ENCODE measurements at places on chromosomes 13 and 19.

GRCh38 chr13:66106246-66106645 is 1123.9 kb downstream of the PCDH9 start:
- no peak for DNase-seq

GRCh38 chr19:16637535-16637934 is 9.5 kb upstream of the MED26 start:
- DNase-seq = no peak

DNA sequence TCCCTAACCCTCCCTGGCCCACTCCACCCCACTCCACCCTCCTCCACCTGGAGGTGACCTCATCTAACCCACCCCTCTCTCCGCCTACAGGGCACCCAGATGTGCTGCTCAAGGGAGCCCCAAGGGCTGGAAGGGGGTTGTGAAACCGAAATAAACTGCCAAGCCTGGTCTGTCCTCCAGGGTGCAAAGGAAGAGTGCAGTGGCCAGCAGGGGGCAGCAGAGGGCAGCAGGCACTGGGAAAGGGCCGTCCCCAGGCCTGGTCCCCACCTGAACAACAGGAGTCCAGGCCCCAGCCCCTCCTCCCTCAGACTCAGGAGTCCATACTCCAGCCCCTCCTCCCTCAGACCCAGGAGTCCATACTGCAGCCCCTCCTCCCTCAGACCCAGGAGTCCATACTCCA is 8.4 kb upstream of the BCAM start:
- DNase-seq = peak; percentile 33

GRCh38 chr19:30068528-30069395 is 126.7 kb downstream of the URI1 start:
- no peak for DNase-seq

DNA sequence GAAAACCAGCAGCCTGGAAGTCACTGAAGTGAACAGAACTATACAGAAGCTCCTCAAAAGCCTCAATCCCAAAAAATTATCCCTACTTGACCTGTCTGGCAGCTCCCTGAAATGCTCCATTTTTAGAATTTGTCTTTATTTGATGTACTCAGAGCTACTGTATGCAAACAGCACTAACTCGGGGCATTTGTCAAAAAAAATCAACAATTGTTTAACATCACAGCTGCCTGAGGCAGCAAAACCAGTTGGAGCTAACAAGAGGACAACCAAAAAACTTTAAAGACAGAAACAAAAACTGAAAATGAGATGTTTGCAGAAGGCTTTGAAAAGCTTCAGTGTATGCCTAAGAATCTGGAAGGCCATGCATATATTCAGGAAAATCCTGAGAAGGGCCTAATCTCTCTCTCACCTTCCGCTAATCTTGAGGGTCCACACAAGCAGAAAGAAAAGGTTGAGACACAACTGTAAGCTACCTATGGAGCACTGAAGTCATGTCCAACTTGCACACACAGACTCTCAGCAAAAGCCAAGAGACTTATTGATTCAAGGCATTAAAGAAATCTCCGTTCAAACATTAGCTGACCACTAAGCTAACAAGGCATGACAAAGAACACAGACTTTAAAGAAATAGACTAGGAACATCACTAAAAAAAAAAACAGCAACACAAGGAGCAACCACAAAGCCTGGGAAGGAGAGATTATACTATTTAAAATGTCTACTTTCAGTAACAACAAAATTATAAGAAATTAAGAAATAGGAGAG is 16.1 kb downstream of the VWA8 start:
- DNase-seq = no peak

DNA sequence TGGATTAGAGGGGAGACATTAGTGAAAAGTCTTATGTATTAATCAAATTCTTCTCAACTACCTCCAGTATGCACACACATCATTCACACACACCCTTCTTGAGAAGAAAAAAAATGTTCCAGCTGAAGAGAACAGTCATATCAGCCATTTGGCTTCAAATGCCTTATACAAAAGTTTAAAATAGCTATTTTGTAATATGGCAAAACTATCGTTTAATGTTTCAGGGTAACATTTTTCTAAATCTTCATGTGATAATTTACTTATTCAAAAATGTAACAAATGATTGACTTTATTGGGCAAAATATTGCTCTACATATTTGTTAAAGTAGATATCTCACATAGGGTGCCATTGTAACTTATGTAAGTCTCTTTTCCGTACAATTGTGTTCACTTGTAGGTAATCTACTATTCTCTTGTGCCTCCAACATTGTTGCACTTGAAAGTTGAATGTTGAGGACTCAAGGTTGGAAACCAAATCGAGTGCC is 13.6 kb downstream of the ZIC2 start:
- DNase-seq = no peak

DNA sequence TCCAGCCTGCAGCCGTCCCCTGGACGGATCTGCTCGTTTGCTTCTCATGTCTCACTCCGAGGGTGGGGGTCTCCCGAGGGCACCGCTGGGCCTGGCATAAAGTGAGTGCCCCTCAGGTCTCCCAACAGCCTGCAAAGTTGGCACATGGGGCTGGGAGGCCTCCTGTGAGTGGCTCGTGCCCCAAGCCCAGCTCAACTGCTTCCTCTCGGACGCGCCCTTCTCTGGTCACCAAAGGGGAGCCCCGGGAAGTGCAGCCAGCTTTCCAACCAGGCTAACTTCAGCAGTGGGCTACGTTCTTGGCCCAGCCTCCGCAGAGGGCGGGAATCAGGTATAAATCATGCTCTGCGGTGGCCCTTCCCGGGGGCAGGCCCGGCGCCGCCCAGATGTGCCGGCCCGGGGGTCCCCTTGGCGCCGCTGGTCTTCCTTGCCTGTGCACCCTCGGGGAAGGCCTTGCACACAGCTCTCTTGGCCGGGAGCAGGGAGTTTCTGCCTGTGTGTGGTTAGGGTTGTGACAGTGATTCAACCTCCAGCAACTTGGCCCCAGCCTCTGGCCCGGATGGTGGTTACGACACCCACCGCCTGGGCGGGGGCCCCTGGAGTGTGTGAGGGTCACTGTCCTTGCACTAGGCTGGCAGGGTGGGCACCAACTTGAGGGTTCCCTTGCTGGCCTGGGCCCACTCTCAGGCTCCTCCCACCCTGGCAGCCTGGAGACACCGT is 20.7 kb downstream of the CEBPG start:
- DNase-seq = peak; percentile 84

DNA sequence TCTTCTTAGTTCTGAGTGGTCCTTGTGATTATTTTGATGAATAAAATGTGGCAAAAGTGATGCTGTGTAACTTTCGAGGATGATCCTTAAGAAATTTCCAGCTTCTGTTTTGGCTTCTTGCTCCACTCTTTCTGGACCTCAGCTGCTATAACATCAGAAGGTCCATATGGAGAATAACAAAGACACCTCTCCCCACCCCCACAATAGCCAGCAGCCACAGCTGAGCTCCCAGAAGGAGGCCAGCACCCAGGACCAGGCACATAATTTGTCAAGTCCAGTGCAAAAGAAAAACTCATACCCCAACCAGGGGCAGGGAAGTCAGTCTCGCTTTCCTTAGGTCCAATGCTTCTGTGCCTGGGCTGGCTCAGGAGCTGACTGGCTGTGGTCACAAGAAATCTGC is 357.6 kb downstream of the RFC3 start:
- DNase-seq = no peak

DNA sequence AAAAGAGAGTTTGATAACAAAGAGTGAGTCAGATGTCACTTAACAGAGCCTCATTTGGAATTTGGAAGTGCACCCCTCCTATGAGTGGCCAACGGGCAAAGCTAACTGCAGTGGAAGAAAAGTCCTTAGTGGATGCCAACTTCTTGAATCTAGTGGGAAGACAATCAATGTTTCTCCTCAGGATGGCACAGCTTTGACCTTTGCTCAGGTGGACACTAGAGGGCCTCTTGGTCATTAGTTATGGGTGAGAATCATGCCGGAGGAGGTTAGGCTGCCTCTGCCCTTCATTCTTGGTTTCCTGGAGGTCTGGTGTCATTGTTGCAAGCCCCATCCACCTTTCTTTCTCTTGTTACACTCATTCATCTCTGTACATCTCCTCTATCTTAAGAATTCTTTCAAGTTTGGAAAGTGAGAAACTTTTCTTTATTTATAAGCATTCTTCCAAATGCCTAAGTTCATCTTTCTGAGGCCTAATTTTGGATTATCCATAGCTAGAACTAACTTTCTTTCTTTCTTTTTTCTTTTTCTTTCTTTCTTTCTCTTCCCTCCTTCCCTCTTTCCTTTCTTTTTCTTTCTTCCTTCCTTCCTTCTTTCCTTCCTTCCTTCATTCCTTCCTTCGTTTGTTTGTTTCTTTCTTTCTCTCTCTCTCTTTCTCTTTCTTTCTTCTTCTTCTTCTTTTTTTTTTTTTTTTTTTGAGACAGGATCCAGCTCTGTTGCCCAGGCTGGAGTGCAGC is 327.2 kb upstream of the TSHZ3 start:
- no peak for DNase-seq

DNA sequence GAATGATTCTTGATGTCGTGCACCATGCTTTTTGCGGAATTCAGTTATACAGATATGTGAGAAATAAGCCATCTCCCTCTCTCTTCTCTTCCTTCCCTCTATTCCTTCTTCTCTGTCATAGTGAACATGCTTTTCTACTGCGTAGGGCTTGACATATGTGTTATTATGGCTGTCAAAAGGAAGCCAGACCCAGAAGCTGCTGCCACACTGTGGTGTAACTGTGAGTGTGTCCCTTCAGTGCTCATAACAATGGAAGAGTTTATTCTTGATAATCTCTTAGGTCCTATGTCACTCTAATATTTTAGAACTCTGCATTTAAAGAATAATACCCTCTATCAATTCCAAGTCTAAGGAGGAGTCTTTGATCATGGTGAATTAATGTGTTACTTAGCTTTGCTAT is 208.9 kb upstream of the TMTC4 start:
- no peak for DNase-seq

GRCh38 chr13:48125794-48126228 is 30.9 kb upstream of the MED4 start:
- DNase-seq = no peak

DNA sequence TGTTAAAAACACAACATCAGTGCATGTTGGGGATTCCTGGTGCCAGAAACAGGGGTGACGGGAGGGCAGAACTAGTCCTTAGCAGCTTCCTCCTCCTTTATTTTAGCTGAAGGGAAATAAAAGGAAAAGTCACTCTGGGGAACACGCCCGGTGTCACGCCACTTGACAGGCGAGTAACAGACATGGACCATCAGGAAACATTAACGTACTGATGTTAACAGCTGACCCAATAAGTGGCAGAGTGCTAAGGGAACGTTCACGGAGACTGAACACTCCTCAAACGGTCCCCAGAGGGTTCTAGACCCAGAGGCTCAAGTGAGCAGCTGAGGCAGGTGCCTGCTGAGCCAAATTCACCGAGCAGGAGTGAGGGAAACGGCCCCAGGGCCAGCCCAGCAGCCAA is 13.9 kb upstream of the EIF3G start:
- DNase-seq = no peak

GRCh38 chr13:29654843-29655547 is 59.5 kb upstream of the SLC7A1 start:
- DNase-seq = peak; percentile 83

- DNase-seq = no peak
Measured at GRCh38 chr13:94329277-94329676, 150.2 kb downstream of the DCT start.

GRCh38 chr19:13574933-13575332 is 68.7 kb upstream of the CACNA1A start:
- no peak for DNase-seq

DNA sequence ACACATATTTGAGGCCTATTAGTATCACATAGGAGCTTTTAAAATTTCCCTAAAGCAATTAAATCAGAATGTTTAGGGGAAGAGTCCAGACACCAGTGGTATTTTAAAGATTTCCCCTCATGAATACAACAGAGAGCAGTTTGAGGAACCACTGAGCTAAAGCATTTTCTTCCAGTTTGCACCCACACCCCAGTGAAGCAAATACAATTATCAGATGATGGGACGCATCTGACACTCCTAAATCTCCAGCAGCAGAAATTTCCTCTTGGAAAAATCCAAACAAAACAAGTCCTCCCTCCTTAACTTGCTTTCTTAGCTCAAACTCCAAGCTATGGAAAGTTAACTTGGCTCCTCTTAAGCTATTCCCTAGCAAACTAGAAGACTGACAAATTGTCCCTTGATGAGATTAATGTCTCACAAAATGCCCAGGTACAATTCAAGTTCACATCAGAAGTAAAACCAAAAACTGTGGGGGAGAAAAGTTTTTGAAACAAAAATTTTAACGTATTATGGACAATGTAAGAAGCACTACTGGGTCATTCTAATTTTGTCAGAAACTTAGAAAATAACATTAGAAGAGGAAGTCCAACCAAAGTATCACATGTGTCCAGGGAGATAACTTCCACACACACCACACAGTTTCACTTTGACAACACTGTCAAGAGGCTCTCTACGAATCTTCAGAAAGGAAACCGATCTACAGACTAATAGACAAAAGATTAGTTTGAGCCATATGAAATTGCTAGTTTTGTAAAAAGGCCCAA is 74.1 kb downstream of the ABCC4 start:
- DNase-seq = no peak

DNA sequence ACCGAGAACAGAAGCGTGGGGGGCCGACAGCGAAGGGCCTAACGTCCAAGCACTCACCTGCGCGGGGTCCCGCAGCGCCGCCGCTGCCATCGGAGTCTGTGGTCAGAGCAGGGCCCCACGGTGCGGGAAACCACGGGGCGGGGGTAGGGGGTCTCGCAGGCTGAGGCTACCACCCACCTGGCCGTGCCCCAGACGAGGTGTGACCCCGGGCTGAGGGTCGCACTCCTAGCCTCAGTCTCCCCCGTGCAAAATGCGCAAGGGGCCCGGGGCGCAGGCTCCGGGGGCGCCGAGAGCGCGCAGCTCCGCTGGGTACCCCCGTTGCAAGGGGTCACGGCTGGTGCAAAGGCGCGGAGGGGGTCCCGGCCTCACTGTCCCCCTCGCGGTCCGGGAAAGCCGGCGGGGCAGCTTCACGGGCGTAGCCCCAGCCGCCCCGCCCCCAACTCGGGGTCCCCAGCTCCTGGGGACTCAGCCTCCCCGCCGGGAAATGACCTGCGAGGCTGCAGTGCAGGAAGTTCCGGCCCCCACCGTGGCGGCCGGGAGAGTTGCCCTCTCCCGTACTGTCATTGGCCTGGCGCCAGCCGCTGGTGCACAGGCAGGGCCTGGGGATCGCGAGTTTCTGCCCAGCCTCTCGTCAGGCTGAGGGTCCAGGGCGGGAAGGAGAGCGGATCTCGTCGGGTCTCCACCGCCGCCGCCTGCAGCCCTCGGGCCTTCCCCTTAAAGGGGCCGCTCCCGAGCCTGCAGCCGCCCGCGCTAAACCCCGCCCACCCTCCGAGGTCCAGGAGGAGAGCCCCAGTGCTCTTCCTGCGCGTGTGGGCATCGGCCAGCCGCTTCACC is at the start of gene ZNF792:
TSS of gene ZNF792 (minus strand) at position 657 of the 834 bp plus-strand sequence. CDS start at position 90, 567 bp downstream.
- peak; percentile 3 for DNase-seq

DNA sequence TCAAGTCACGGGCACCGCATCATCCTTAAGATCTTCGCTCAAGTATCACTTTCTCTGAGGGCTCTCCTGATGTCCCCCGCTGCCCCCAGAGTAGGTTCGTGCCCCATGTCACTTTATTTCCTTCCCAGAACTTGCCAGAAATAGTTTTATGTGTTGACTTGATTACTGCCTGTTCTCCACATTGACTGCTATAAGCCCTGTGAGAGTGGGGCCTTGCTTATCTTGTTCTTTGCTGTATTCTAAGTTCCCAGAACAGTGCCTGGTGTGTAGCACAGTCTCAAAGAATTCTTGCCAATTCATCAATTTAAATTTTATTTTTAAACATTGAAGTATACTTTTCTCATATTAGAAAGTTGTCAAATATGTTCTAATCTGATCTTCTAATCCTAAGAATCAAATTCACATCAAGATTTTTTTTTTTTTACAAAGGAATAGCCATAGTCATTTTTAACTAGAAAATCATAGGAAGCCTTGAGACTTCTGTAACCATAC is 32.1 kb upstream of the GPR183 start:
- DNase-seq = no peak

GRCh38 chr13:50513300-50513877 is 330.1 kb downstream of the DLEU7 start:
- DNase-seq = no peak

Measured in GM04504 (cell line).